ENCODE measurements at places on chromosomes 4 and X.
A peak's percentile ranks its signal among the peaks of the same experiment; 100 is the strongest.

DNA sequence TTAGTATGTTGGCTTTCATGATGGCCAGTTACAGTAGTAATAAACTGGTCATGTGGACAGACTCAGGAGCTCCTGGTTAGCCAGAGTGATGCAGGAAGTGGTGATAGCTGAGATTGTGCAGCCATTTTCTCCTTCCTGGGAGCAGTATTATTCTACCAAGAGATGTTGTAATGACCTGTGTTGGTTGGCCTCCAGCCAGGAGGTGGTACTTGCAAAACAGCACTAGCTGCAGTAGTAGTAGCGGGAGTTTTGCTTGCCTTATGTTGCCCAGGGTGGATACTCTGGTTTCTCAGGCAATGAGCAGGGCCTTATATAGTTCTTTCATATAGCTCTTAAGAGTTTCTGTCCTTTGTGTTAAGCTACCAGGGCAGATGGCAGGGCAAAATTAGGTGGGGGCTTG, 998.8 kb downstream of the GLUD2 start:
- DNase-seq: no peak

DNA sequence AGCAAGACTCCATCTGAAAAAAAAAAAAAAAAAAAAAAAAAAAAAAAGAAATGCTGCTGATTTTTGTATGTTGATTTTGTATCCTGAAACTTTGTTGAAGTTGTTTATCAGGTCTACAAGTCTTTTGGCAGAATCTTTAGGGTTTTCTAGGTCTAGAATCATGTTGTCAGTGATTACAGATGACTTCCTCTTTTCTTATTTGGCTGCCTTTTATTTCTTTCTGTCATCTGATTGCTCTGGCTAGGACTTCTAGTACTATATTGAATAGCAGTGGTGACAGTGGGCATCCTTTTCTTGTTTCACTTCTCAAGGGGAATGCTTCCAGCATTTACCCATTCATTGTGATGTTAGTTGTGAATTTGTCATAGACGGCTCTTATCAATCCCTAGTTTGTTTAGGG, 334.4 kb downstream of the SPRY1 start:
- DNase-seq: no peak

GRCh38 chr4:84503495-84504437, 4.7 kb upstream of the NKX6-1 start:
- DNase-seq: peak; percentile 45

DNA sequence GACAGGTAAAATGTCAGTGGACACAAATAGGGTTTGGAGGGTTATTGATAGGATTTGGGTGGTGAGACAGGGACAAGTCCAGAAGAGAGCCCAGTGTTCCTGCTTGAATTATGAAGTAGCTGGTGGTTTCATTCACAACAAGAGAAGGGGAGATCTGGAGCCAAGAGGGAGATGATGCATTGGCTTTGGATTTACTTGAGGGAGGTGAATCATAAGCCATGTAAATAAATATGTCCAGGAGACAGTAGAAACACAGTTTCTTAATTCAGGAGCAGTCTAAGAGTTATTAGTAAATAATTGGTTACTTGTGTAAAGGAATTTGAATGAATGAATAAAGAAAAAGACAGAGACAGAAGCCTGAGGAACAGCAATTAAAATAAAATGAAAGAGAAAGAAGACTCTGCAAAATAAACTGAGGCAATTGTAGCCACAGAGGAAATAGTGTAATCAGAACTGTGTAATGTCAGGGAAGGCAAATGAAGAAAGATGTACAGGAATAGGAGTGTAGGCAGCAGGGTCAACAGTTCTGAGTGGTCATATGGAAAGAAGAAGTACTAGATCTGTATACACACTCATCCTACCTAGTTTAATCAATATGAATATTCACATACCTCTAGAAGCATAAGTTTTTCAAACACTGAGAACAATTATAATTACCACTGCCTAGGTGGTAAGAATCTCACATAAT, 50.2 kb upstream of the CXCL8 start:
- DNase-seq: no peak

- no peak for DNase-seq
Measured at GRCh38 chr4:105504744-105505143, 30.9 kb upstream of the PPA2 start.

GRCh38 chr4:153075836-153076518, 128.3 kb upstream of the TRIM2 start:
- DNase-seq: no peak

DNA sequence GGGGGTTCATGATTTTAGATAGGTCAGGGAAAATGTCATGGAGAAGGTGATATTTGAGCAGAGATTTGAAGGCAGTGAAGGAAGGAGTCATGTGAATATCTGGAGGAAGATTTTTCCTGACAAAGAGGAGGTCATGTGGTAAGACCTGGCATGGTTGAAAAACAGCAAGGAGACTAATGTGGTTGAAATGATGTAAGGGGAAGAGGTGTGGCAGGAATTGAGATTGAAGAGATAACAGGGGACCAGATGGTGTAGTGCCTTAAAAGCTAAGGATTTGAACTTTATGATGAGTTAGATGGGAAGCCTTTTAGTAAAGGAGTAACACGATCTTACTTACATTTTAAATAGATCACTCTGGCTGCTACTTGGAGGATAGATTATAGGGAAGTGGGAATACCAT, 210.9 kb downstream of the RTL9 start:
- no peak for DNase-seq

DNA sequence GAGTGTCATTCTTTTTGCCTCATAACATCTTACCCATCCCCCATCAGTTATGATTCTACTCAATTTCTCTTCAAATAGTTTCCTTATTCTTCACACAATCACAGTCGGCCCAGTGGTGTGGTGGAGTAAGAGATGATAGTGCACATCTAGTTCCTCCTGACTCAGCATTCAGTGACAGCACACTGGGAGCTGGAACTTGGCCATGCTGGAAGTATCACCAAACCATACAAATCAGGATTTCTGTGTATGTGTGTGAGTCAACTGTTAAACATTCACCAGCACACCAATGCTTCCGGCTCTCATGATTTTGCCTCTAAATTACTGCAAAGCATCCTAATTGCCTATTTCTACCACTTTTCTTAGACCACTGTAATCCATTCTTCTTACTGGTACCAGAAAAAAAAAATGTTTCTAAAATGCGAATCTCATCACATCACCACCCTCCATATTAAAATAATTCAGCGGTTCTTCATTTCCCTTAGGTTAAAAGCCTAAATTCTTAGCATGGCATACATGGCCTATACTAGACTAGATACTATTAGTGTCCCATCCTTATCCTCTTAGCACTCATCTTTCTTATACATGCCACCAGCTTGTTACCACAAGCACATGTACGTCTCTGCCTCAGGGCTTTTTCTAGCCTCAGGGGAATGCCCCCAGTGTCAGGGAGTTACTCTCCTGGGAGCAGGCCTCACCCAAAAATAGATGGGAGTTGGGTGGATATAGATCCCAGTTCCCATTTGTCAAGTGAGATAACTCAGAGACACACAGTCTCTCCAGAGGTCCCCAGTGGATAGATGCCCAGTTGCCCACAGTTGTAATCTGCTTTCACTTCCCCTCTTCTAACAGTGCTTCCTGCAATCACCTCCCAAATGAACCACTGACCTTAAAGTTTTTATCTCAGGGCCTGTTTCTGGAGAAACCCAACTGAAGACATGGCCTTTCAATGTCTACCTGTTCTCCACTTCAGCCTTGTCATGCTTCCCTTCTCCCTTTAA, 49.2 kb upstream of the DDX53 start:
- DNase-seq: no peak

DNA sequence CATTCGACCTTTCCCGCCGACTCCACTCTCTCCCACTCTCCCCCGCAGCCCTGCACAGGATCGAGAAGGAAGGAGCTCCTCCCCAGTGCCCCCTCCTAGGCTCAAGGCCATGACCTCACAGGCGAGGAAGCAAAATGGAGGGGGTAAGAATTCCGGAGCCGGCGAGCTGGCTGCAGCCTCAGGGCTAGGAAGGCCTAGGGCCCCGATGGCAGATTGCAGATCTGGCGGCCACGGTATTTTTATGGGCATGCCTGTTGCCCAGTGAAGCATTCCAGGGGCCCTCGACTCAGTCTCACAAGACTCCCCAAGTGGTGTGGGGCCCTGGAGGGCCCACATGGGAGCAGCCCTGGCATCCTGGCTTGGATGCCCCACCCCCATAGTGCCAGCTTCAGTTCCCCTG, 942 bp upstream of the L1CAM start:
- DNase-seq: no peak

DNA sequence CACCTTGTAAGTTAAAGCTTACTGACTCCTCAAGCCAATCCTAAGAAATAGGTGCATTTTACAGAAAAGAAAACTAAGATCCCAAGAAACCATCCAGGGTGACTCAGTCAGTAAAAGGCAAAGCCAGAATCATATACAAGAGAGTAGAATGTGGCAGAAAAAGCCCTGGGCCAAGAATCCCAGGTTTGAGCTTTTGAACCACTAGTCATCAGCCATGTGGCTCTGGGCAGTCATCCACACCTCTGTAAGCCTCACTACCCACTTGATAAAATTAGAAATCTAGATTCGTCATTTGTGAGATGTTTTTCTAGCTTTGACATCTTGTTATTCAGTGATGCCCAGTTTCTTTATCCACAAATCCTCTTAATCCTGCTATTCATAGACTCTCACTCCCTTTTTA, 122.2 kb upstream of the PDE5A start:
- no peak for DNase-seq

DNA sequence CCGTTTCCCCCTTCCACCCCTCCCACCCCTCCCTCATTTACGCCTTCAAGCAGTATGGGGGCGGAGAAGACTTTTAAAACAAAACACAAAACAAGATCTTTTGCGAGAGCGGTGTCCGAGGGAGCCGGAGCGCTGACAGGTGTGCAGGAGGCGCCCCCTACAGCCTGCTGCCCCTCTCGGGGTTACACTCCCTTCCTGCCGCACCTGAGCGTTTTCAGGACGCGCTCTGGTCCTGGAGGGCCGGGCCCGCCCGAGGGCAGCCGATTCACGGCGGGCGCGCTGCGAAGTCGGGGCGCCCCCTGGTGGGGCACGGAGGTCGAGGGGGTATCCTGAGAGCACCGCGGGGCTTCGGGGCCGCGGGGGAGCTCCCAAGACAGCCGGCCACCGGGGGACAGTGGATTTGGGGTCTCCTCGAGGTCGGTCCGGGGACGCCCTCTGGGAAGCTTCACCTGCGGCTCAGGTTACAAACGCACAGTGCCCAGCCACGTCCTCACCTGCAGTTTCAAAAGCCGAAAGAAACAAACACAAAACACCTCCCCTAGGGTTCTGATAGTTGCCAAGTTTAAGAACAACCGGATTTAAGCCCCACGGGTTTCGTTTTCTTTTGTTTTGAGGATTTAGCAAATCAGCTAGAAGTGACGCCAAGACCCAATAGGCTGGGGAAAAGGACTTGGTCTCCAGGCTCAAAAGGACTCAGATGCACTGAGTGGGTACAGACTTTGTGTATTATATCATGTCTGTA, 8.0 kb upstream of the NEUROG2 start:
- peak; percentile 32 for DNase-seq

- DNase-seq: no peak
Measured at GRCh38 chrX:55487143-55487542, 2.5 kb downstream of the USP51 start.

DNA sequence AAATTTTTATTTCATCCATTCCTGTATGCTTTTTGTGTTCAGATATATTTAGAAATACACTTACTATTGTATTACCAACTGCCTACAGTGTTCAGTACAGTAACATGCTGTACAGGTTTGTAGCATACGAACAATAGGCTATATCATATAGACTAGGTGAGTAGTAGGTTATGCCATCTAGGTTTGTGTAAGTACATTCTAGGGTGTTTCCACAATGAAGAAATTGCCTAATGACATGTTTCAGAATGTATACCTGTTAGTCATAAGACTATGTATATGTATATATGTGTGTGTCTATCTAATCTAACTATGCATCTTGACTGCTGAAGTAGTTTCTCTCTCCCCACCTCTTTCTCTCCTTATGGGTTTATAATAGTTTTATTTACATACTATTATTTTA, 51.5 kb upstream of the BTC start:
- no peak for DNase-seq

GRCh38 chr4:153291562-153291961, 52.9 kb upstream of the MND1 start:
- no peak for DNase-seq

DNA sequence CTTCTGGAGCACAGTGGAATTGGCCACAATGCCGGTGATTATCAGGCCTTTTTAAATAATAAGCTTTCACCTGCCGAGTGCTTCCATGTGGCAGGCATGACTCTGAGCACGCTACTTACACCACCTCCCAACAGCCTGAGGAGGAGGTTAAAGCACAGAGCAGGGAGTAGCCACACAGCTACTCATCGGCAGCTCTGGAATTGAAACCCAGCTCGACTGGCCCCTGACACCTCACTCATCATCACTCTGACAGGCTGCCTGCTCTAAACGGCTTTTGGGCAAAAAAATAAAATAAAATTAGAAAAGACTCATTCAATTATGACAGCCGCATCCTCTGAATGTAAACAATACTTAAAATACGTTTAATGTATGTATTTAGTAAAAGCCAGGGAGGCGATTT, 326.4 kb upstream of the NOCT start:
- no peak for DNase-seq

- DNase-seq: no peak
Measured at GRCh38 chr4:108301545-108302251, 133.0 kb upstream of the LEF1 start.

GRCh38 chr4:148196164-148196563, 246.1 kb downstream of the NR3C2 start:
- DNase-seq: no peak

Measured in LNCaP clone FGC (cell line).